Stimulated activated CD4-positive, alpha-beta T cell treated with anti-CD3 and anti-CD28 coated beads, Interleukin-15, amount 100 ng/mL, for 48 hours (primary cell): ENCODE measurements at places on chromosomes 6 and 20.

DNA sequence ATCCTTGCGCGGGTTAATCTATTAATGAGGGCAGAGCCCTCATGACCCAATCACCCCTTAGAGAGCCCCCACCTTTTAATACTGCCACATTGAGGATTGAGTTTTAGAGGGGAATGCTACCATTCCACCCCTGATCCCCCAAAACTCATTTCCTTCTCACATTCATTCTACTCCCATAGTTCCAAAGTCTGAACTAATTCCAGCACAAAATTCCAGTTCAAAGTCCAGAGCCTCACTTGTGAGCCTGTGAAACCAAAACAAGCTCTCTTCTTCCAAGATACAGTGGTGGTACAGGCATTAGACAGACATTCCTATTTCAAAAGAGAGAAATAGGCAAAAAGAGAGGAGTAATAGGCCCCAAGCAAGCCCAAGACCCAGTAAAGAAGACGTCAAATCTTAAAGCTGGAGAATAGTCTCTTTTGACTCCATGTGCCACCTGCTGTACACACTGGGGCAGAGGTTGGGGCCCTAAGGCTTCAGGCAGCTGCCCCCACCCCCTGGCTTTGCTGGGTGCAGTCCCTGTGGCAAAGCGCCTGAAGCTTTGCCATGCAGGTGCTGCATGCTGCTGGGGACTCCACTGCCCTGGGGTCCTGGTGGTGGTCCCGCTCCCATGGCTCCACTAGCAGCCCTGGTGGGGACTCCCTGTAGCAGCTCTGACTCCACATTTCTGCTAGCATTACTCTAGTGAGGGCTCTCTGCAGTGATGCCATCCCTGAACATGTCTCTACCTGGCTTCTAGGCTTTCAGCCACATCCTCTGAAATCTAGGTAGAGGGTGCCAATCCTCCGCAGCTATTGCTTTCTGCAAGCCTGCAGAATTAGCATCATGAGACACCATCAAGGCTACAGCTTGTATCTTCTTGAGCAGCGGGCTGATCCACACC, 41.3 kb downstream of the RSPH3 start:
- DNase-seq, result no peak

DNA sequence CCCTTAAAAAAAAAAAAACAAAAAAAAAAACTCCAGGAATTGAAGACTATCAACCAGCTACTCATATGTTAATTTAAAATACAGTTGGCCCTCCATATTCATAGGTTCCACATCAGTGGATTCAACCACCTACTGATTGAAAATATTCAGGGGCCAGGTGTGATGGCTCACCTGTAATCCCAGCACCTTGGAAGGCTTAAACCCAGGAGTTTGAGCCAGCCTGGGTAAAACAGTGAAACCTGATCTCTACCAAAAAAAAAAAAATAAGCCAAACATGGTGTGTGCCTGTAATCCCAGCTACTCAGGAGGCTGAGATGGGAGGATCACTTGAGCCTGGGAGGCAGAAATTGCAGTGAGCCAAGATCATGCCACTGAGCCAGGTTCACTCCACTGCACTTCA, 72.4 kb upstream of the SMIM8 start:
- DNase-seq, result no peak

DNA sequence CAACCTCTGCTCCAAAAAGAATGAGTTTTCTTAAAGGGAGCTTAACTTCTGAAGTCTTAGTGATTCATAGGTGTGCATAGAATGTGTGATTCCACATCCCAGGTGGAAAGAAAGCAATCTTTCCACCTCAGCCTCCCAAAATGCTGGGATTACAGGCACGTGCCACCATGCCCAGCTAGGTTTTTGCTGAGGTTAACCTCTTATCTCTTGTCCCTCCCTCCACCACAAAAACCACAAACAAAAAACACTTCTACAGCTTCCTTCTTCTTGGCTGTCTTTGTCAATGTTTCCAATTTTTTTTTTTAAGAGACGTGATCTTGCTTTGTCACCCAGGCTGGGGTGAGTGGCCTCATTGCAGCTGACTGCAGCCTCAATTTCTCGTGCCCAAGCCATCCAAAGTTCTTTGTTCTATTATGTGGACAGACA, 8.1 kb upstream of the CSE1L start:
- no peak for DNase-seq

DNA sequence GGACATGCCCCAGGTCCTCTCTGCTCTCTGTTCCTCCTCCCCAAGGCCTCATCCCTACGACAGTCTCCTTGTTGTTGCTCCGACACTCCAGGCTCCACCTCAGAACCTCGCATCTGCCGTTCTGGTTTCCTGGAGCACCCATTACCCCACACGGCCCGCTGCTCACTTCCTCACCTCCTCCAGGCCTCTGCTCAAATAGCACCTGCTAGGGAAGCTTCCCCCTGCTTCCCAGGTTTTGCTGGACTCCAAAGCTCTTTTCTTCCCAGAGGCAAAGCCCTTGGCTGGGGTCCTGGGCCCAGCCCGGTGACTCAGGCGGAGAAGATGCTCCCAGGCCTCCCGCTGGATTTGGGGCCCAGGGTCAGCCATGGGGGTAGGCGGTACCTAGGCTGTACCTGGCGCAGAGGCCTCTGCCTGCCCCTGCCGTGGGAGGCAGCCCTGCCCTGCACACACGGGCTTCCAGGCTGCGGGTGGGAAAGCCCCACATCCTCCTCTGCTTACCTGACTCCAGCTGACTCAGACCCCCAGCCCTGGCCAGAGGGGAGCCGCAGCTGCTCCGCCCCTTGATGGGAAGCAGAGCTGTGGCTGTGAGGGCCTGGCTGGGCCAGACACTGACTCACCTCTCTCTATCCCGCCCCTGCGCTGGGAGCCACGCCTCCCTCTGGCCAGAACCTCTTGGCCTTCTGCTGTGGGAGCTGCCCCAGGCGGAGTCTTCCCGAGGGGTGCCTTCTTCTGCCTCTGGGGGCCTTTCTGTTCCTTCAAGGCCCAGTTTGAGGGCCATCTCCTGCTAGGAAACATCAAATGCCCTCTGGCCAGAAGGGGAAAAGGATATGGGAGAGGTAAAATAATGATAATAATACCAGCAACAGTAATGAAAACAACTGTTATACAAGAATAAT, 130.5 kb downstream of the CEBPB start:
- DNase-seq, result no peak

GRCh38 chr20:43909720-43910119, 4.9 kb upstream of the TOX2 start:
- DNase-seq, result no peak

GRCh38 chr20:54189630-54190029, 15.8 kb upstream of the CYP24A1 start:
- DNase-seq, result no peak

DNA sequence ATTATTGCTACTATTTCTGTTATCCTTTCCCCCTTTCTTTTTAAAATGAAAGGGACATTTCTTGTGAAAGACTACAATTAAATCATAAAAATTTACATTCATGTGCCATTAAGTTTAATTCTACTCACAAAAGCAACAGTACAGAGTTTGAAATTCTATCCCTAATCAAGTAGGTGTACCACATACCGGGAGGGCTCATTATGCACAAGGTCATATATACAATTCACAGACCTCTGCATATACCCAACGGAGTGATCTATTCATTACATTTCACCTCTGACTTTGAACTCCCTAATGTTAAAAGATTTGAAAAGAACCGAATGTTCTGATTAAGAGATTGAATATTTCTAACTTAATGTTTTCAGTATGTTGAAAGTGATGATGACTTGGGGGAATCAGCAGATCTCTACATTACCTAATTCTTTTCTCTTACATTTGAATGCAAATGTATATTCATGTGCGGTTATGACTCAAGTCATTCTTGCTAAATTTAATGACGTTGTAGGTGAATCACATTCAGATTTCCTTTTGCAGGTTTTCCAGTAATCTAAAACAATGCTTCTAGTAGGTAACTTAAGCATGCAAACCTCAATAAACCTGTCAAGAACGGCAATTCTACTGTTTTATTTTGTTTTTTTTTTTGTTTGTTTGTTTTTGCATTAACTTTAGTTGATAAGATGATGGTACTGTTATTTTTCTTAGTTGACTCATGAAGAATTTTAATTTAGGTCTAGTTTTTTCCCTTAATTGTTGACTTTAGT, 7.3 kb downstream of the EYA4 start:
- no peak for DNase-seq

DNA sequence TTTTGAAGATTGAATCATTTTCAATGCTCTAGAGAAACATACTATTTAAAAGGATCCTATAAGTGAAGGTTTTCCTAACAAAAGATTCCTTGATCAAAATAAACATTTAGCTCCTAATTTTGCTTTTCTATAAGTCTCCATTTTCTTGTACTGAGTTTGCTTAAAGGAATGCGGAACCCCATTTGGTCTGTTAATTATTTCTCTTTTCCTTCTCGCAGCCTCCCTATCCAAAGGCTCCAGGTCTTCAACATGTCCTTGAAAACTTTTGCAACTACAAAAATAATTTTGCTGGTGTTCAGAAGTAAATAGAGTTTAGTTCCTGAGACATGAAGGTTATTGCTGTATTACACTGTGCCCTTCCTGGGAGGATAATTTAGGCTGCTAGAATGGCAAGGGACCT, 8.3 kb upstream of the NPEPL1 start:
- no peak for DNase-seq

DNA sequence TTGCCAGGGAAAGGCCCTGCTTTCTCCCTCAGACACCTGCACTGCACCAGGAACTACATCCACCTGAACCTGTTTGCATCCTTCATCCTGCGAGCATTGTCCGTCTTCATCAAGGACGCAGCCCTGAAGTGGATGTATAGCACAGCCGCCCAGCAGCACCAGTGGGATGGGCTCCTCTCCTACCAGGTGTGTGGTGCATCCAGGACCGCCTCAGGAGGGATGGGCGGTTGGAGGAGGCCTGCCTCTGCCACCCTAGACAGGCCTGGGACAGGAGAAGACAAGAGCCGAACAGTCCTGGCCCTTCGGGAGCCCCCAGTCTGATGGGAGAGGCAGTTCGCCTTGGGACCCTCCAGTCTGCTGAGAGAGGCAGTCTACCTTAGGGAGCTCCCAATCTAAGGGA, 24.2 kb downstream of the GLP1R start:
- no peak for DNase-seq

DNA sequence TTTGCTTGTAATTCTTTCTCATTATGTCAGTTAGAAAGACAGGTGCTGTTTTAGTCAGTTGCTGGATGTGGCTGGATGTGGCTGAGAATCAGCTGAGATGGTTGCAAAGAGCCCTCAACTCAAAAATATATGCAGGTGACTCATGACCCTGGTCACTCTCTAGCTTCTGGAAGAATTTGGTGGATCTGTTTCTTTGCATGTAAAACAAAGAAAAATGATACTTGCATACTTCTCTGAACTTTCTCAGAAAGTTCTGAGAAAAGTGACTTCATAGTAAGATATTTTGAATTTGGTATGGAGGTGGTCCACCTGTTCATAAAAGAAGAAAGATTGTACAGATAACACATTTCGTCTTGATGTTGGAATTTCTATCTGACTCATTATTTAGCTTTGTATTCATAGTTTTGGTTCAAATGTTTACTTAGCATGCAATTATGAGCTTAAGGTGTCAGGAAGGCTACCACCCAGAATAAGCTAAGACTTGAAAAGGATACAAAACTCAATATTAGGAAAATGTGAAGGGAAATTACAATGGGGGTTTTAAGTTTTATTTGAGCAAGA, 163.2 kb upstream of the OLIG3 start:
- peak; percentile 22 for DNase-seq

- DNase-seq, result no peak
These were observed 230.1 kb downstream of the PREX1 start for GRCh38 chr20:48597521-48598302.

GRCh38 chr6:7727086-7727945, 1.4 kb downstream of the BMP6 start:
- DNase-seq, result no peak
